ENCODE measurements at places on chromosomes 16 and 17.

DNA sequence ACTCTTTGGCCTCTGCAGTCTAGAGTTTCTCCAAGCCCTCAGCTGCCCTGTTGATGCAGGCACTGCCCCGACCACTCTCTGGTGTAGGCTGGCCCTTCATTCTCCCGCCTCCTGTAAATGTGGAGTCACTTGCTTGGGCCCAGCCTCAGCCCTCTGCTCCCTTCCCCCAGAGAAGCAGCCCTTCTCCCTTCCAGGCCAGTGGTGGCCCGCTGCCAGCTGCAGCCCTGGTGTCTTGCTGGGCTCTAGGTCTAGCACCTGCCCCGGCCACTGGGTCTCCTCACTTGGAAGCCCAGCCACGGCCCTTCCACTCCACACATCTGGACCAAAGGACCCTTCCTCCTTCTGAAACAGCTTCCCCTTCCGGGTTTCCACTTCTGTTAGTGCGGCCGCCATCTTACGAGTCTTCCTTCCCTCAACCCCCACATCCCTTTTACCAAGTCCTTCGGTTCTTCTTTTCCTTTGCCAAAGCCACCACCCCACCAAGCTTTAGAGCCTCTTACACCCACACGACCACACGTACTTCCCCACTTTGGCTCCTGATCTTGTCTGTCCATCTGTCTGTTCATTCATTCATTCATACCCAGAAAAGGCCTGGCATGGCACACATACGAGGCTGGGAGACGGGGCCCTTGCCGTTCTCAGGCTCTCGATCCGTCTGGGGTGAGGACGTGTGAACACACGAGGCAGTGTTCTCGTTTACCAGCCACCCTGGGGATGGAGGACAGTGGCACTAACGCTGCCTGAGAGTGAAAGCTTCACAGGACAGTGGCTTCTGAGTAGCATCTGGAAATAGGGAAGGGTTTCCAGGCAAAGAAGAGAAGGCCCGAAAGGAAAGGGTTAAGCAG lies 68.0 kb downstream of the ABR start:
- no peak for DNase-seq

DNA sequence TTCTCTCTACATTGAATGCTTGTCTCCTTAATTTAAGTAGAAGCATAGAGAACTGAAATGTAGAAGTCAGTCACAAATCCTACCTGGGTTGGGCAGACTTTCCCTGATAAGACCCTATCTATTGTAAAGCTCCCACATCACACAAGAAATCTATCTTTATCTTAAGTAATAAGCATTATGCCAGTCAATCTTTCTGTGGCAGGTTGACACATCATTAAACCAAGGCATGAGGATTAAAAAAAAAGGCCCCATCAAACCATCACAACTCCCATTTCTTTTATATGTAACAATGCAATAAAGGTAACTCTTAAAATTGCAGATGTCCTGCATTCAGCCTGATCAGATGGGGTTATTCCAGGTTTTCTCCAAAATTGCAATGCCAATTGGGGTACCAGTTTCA lies 311.8 kb downstream of the TOX3 start:
- DNase-seq = no peak

- DNase-seq = peak; percentile 89
These were observed 101.1 kb downstream of the XYLT1 start for GRCh38 chr16:17369421-17370222.

- DNase-seq = no peak
These were observed 4.1 kb downstream of the RUNDC3A start for GRCh38 chr17:44312396-44313104.

DNA sequence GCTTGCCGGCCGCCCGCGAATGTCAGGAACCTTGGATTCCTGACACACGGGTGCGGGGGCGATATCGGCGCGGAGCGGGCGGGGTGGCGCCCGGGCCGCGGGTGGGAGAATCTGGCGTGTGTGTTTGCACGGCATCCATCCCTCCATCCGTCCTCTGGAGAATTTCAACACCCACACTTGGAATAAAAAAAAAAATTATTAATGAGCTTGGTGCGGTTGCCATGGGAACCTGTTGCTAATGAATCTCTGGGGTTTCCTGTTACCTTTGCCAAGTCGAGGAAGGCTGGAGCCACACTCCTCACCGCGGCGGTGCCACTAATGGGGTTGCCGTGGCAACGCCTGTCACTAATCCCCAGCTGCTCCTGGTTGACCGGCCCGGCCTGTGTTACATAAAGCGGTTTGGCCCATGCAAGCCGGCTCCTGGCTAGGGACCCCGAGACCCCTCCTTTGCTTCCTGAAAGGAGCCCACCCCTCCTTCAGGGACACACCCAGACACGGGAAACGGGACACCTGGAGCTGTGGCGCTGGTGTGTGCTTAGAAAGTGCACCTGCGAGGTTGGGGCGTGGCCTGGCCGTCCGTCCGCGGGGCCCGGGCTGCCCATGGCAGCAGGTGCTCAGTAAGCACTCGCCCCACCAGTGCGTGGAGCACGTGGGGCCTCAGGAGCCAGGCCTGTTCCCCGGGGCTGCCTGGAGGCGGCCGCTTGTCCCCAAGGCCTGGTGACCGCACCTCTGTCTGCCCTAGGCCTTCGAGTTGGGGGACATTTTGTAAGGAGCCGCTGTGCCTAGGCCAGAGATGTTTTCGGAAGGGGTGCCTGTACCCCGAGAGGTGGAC lies 14.6 kb downstream of the CACNA1H start:
- DNase-seq = no peak

DNA sequence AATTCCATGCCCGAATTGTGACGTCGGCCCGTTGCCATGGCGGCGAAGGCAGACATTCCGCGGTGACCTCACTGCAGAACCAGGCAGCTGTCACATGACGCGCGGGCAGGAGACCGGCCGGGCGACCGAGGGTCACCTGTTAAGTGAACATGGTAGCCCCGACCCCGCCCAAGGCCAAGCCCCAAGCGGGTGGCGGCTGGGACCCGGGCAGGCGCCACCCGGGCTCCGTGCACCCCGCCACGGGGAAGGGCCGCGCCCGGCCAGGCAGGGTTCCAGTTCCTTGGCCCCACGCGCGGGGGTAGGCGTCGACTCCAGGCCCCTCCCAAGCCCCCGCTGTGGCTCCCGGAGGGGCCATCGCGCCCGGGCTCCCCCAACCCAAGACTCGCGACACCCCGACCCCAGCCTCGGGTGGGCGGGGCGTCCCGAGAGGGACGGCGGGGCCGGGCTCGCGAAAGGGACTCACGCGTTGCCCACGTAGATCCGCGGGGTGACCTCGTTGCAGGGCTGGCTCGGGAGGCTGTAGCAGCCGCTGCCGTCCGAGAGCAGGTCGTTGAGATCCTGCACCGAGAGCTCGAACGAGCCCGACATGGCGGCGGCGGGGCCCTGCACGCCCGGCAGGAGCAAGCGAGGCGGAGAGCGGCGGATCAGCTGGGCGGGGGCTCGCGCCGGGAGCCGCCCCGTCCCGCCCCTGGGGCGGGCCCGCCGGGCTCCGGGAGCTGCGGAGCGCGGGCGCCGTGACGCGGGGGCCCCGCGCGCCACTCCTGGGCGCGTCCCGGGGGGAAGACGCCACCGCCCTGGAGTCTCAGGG lies at the start of gene DUSP3:
DUSP3 (minus strand) TSS at position 641 of the 808 bp plus-strand sequence; CDS start at position 588, 53 bp downstream.
- DNase-seq = peak; percentile 63

- DNase-seq = no peak
These were observed 6.0 kb downstream of the C1QTNF8 start for GRCh38 chr16:1089822-1090619.

DNA sequence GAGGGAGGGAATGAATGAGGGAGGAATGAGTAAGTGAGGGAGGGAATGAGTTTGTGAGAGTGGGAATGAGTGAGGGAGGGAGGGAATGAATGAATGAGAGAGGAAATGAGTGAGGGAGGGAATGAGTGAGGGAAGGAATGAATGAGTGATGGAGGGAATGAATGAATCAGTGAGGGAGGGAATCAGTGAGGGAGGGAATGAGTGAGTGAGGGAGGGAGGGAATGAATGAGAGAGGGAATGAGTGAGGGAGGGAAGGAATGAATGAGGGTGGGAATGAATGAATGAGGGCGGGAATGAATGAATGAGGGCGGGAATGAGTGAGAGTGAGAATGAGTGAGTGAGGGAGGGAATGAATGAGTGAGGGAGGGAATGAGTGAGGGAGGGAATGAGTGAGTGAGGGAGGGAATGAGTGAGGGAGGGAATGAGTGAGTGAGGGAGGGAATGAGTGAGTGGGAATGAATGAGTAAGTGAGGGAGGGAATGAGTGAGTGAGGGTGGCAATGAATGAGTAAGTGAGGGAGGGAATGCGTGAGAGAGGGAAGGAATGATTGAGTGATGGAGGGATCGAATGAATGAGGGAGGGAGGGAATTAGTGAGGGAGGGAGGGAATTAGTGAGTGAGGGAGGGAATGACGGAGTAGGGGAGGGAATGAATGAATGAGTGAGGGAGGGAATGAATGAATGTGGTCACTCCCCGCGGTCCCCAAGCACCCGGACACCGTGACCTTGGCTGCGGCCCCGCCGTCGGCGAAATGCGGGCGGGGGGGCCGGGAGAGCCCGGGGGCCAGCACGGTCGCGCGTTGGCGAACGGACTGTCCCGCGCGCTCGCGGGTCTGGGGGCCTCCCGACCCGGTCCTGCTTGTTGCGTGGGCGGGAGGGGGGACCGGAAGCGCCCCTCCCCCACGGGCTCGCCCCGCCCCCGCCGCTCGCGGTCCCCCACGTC lies 1.1 kb upstream of the UBE2I start:
- no peak for DNase-seq

GRCh38 chr17:77543801-77544200 lies 403.0 kb downstream of the SEC14L1 start:
- DNase-seq = no peak

GRCh38 chr16:16004314-16004749 lies 54.9 kb downstream of the ABCC1 start:
- DNase-seq = no peak

DNA sequence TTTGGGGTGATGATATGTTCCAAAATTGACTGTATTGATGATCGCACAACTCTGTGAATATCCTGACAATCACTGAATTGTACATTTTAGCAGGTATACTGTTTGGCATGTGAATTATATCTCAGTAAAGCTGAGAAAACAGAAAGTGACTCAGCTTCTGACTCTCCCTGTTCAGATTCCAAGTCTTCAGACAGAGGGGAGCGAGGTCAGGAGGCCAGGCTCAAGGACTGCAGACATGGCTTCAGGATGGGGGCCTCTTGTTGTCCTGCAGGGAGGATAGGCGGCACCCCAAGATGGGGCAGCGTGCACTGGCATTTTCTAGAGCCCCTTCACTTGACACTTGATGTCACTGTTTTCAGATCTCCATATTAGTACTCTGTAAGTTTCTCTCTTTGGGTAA lies 45.6 kb downstream of the KNOP1 start:
- DNase-seq = no peak

- DNase-seq = no peak
These were observed 158.0 kb downstream of the ZFHX3 start for GRCh38 chr16:72889616-72890582.

- peak; percentile 62 for DNase-seq
These were observed at the start of gene STX1B for GRCh38 chr16:31010585-31011325. TSS of gene STX1B (minus strand) at chr16:31010638. CDS start at chr16:31010396, 242 bp downstream.

DNA sequence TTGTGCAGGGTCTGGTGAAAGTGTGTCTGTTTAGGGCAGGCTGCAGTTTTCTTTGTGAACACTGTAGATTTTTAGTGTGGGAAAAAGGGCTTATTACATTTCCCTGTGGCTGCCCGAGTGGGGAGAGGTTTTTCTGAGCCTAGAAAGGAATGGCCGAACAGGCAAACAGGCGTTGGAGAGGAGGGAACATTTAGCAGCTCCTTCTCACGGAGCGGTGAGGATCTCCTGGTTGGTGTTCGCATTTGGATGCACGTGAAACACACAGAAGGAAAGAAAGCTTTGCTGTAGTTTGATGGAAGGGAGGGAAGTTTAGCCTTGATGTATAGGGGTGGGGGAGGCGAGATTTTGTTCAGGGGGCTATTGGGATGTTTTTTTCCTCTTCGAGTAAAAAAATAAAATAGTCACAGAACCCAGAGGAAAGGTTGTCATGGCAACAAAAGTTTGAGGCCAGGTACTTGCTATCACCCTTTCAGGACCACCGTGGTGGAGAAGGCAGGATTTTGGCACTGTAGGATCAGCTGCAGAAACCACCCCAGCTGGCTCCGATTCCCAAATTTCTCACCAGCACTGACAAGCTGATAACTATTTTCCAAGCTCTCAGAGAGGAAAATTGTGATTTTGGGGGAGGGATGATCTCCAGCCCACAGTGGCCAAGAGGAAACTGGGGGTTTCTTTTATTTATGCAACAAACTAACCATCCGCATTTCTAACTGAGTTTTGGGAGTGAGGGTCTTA lies 3.5 kb downstream of the GSG1L start:
- no peak for DNase-seq

DNA sequence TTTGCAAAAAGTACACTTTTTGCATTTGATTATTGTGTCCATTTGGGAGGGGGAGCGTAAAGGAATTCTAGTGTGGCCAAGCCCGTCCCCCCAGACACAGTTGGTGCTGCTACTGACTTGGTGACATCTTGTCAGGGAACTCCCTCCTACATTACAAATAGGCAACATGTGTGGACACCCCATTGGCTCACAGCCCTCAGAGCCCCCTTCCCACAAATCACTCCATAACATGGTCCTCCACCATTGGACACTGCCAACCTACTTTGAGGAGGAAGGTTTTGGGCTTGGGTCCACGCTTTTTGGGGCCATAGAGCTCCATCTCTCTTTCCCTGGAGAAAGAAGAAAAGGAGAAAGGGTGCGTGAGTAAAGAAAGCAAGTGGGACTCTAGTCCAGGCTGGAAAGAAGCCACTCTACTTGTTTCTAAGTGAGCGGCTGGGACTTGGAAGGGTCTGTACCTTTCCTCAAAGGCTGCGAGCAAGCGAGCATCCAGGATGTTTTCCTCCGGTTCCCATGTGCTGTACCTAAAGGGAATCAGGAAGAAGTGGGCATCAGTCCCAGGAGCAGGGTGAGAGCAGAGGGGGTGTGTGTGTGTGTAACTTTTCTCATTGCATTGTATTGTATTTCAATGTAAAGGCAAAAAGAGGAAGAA lies 958 bp downstream of the CBX8 start:
- DNase-seq = no peak

DNA sequence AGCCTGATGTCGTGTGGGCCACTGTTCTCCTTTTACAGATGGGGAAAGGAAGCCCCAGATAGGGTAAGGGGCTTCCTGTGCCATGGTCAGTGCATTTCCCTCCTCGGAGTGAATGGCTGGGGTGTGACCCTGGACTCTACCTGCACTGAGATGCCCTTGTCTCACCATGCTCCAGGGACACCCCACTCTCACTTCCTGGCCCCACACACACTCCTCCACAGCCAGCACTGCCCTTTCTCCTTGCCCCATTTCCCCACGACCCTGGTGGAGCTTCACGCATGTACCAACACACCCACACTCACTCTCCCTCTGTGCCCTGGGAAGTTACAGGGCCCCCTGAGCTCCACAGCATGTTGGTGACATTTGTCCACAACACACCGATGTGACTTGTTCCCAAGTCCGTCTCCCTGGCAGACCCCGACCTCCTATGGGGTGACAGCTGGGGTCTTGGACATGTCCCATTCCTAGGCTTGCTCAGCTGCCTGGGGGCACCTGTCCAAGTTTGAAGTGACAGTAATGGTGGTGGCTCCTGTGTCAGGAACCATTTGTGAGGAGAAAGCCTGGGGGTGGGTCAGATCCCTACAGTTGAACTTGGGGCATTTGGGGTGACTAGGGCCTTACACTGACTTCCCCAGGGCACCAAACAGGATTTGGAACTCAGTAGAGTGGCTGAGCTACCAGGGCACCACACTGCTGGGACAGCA lies 47.4 kb downstream of the PECAM1 start:
- DNase-seq = no peak

GRCh38 chr17:62444063-62444462 lies 20.4 kb downstream of the METTL2A start:
- no peak for DNase-seq

- DNase-seq = no peak
These were observed 13.6 kb downstream of the OR1D5 start for GRCh38 chr17:3049705-3050295.
